ENCODE measurements at places on chromosomes 1 and 21.

DNA sequence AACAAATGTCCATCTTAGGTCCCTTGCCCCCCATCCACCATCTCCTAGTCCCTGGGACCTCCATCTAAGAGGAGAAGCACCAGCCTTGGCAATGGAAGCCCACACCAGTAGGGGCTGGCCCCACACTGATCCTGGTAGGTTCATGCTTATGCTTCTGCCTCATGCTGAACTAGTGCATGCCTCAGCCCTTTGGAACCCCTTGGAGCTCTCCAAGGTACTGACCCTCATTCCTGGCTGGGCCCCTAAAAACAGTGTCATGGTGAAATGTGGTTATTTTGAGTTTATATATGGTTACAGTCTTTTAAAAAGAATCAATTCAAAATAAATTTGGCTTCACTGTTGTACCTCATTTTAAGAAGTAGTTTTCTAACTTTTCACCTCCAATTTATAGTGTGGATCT, 108.3 kb downstream of the HIVEP3 start:
- DNase-seq = peak; percentile 39

- no peak for DNase-seq
These were observed 40.7 kb upstream of the SCCPDH start for GRCh38 chr1:246683521-246683920.

DNA sequence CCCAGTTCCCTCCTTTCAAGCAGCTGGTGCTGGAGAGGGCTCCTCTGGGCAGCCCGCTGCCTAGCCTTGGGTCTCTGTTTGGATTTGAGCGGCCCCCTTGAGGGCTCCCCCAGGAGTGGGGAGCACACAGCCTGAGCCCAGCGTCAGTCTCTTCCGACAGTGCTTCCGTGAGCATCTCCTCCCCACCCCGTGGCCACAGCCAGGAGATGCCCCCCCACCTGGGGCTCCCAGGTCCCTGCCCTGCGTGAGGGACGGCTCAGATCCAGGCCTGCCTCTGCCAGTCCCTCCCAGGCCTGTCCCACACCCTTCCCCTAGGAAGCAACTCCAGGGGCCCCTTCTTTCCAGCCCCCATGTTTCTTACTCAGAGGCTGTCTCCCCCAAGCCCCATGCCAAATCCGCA, 3.5 kb downstream of the SAMD11 start:
- DNase-seq = no peak

GRCh38 chr1:180188684-180189175, 34.1 kb downstream of the QSOX1 start:
- no peak for DNase-seq

DNA sequence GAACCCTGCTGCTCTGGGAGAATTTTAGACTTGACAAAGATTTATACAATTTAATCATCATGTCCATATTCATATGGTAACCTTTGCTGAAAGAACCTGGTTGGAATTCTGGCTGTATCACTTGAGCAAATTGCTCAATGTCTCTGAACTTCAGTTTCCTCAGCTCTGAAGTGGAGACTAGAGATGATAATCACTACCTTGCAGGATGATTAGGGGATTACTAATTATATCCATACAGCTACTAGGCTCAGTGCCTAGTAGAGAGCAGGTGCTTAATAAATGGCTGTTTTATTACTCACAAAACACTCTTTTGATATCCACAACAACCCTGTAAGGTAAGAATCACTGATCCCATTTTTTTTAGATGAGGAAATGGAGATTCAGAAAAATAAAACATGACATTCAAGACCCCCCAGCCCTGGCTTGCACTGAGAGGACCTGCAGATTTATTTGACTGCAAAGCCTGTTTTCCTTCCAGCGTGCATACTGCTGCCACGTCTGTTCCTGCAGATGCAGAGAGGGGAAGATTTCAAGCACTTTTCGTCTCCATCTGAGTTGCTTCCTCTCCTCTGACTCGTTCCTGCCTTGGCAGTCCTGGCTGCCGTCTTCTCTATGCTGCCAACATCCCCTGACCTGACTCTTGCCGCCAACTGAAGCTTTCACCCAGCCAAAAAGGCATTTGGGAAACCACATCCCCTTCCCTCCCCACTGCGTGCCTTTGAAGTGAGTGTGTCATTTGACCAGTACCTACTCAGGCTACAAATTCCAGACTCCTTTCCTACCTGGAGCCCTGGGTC, 203.0 kb downstream of the PLPP3 start:
- no peak for DNase-seq

- DNase-seq = no peak
These were observed 102.3 kb upstream of the LMO4 start for GRCh38 chr1:87226341-87226760.

- peak; percentile 23 for DNase-seq
These were observed at the start of gene SHISA4 for GRCh38 chr1:201888282-201889089. Gene SHISA4 (plus strand): TSS chr1:201888898. CDS start chr1:201888995, 97 bp downstream.

DNA sequence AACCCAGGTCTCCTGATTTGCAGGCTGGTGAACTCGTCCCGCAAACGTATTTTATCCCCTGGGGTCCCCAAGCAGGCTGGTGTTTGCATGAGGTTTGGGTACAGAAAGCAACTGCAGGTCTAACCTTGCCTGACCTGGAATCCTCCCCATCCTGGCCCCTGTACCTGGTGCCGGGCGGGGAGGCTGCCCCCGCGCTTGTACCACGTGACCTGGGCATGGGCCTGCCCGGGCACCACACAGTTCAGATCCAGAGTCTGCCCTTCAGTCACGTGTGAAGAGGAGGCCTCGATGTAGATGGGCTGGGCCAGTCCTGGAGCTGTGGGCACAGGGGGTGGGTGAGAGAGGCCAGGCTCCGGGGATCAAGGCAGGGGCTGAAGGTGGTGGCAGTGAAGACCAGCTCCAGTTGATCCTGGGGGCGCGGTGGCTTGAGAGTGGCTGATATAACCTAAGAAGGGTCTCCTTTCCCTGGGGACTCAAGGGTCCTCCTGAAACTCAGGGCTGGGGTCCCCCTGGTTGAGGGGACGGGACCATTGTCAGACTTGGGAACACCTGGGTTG, 30.6 kb downstream of the LDLRAD2 start:
- no peak for DNase-seq

GRCh38 chr1:109617291-109617801, 2.1 kb downstream of the GNAT2 start:
- DNase-seq = peak; percentile 16

- no peak for DNase-seq
These were observed 23.8 kb downstream of the HIVEP3 start for GRCh38 chr1:41894808-41895483.

- no peak for DNase-seq
These were observed 121.2 kb downstream of the EPHB2 start for GRCh38 chr1:22831729-22832413.

GRCh38 chr1:182235952-182236650, 155.5 kb downstream of the GLUL start:
- DNase-seq = no peak

DNA sequence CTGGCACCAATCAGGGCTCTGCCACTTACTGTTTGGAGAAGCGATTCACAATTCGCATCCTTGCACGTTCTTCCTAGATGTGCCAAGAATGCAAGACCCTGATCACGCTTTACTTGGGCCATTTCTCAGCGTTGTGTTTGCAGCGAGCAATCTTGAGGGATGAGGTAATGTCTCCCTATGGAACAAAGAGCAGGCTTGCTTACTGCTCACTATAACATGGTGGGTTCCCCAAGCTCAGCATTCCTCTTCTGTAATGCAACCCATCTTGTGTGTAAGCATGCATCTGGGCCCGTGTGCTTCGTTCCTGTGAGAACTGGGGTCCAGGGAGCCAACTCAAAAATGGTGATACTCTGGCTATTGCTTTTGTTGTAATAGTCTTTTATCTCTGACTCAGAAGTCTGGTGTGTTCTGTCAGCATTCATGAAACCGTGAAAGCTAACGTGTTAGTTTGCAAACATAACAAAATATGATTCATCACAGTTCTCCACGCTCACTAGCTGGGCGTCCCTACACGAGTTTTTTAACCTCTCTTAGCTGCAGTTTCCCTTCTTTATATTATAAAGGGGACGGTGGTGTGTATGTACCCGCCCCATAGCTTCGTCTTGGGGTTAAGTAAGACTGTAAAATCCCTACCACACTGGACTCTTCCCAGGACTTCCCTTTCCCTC, 33.3 kb downstream of the DNTTIP2 start:
- peak; percentile 61 for DNase-seq

Data from CD4-positive, alpha-beta T cell treated with Interleukin-6 for 4 hours (primary cell).